NCI-H1436 (cell line): ENCODE measurements at places on chromosomes 2 and 18.

DNA sequence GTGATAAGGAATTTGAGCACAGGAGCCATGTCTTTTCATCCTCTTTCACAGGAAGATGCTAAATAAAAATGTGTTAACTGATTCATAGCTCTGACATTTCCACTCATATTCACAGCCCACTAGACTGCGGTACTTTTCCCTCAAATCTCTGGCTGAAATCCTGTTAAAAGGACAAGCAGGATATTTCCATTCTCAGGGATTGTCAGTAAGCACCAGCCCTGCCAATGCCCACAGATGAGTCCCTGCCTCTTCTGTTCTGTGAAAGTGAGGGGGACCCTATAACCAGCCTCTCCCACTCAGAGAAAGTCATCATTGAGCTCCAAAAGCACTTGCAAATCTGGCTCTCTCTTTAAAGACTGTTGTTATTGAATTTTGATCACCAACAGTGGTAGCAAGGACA is 440.5 kb downstream of the SETBP1 start:
- DNase-seq, result no peak

GRCh38 chr2:62457556-62457955 is 48.4 kb downstream of the TMEM17 start:
- no peak for DNase-seq

DNA sequence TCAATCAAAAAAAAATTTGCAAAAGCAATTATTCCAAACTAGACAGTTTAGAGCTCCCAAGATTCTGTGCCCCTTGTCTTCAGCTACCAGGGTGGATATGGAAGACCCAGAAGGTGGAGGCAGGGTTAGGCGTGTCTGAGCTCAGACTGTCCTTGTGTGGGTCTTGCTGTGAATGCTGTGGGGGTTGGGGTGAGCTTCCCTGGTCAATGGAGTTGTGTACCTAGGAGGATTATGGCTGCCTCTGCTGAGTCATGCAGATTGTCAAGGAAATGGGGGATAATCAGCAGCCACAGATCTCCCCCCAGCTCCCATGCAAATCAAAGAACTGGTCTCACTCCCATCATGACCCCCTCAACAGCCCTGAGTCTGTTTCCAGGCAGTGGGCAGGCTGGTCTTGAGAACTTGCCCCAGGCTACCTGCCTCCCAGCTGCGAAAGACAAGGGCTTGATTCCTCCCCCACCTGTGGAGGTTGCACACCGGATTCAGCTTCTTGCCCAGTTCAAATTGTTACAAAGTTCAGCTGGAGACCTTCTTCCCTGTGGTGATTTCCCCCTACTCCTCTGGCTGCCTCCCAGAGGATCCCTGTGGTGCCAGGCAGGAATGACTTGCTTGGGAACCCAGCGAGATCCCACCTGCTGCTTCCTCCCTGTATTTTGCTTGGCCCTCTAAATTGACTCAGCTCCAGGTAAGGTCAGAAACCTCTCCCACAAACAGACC is 77.0 kb downstream of the RAD51AP2 start:
- no peak for DNase-seq

GRCh38 chr18:5817816-5818215 is 77.5 kb downstream of the TMEM200C start:
- DNase-seq, result no peak
